Stimulated activated CD4-positive, alpha-beta T cell treated with anti-CD3 and anti-CD28 coated beads, Interleukin-1b, Interleukin-23, amount 100 ng/mL, for 1 hour (primary cell): ENCODE measurements at places on chromosomes 5 and 9.

GRCh38 chr9:24708814-24709213, 163.1 kb upstream of the IZUMO3 start:
- DNase-seq, result no peak

- DNase-seq, result no peak
Observed at GRCh38 chr5:23446424-23446823, 61.0 kb upstream of the PRDM9 start.

DNA sequence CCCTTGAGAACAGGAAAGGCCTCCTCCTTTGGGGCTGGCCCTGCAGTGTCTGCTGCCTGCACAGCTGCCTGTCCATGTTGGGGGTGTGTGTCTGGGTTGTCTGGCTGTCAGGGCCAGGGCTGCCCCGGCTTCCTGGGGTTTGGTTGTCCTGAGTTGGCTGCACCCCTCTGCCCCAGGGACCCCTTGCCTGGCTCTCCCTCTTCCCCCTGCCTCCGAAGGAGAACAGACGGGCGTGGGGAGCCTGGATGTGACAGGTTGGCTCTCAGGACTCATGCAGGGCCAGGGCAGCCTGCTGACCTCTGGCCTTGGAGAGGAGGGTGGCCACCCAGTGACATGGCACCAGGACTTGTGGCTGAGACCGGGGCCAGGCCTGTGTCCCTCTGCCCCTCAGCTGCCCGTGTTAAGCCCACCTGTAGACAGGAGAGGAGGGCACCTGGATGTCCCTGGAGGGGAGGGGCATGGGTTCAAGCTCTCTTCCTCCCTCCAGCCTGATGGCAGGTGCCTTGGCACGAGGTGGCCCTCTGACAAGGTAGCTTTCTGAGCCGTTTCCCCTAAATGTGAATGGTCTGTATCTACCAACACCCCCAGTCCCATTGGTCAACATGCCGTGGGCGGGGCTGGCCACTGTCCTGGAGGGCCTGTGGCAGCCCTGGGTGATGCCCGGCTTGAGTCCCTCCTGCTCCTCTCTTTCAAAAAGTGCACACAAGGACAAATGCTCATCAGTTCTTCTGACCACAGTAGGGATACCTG, 34.9 kb downstream of the WNK2 start:
- no peak for DNase-seq

GRCh38 chr5:78003919-78004318, 227.8 kb upstream of the TBCA start:
- DNase-seq, result no peak

DNA sequence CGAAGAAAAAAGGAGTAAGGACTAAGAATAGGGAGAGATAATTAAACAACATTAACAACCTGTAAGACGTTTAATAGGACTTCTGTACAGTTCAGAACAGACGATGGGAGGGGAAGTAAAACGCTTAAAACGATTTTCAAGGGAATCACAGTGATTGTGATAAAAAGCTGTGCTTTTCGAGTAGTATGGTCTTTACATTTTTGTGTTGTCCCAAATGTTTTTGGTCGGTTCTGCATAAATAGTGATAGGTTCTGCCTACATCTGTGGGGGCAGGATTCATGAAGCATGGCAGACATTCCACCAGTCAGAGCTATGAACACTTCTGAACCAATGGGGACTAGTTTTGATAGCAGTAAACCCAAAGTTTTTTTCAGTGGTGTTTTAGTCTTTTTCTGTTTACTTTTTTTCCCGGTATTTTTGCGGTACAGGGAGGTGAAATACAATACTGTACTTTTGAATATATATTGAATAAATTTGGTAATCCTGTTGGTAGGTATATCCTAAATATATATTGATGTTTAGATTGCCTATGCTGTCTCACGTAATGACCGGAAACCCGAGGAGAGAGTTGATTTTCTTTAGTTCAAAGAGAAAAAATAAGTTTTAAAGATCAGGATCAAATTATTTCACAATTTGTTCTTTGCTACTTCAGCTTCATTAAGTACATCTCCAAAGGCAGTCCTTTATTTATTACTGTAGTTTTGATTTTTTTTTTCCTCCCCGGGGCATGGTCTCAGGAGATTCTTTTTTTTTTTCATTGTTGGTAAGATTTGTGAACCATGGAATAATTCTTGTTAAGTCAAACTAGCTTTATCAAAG, 1.3 kb downstream of the ERBIN start:
- DNase-seq, result no peak

DNA sequence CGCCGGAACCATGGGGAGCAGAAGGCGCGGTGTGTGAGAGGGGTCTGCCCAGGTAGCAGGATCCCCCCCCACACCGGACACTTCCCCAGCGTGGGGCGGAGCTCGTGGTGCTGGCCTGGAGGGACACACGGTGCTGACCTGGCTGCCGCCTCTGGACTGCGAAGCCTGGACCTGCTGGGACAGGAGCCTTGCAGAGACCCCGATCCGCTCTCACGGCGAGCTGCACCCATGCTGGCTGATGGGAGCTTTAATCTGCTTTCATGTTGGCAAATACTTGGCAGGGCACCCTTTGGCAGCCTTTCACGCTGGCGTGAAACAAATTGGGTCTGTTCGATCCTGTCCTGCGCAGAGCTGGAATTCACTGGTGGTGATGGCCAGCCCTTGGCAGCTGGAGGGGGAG, 7.4 kb downstream of the NKD2 start:
- no peak for DNase-seq

- DNase-seq, result no peak
Observed at GRCh38 chr5:2897276-2897961, 145.9 kb upstream of the IRX2 start.

DNA sequence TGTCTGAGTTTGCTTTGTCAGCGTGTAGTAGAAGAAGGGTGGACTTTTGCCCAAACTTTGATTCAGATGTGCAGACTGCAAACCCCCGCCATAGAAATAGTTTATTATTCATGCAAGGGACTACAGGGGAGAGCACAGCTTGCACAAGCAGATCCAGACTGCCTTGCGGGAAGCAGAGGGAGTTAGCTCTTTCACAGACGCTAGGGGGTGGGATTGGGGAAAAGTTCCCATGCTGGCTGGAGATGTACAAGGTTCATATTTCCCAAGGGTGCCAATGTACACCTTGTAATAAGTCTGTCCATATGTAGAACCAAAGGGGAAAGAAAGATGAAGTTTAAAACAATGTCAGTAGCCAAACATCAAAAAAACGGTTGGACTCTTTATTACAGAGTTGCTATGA, 749.7 kb upstream of the COX7C start:
- no peak for DNase-seq

- DNase-seq, result no peak
Observed at GRCh38 chr9:81595887-81596543, 93.3 kb downstream of the TLE1 start.

DNA sequence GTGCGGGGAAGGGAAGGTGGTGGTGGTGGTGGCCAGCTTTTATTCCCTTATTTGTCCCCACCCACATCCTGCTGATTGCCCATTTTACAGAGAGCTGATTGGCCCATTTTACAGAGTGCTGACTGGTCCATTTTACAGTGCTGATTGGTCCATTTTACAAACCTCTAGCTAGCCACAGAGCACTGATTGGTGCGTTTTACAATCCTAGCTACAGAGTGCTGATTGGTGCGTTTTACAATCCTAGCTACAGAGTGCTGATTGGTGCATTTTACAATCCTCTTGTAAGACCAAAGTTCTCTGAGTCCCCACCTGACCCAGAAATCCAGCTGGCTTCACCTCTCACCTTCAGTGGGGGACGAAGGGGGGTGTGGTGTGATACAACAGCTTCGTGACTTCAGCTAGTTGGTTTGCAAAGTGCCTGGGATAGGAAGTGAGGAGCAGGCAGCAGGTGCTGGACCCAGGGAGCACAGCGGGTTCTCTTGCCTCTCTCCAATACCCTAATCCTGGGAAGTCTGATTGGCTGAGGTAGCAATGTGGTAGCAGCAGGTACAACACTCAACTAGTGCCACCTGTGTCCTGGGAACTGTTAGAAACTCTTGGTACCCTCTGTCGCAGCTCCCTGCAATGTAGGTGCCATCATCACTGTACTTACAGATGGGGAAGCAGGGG, 92.1 kb downstream of the BARX1 start:
- no peak for DNase-seq

GRCh38 chr5:173163219-173163618, 18.9 kb downstream of the BNIP1 start:
- no peak for DNase-seq

GRCh38 chr5:34684281-34684979, 28.3 kb downstream of the RAI14 start:
- no peak for DNase-seq

DNA sequence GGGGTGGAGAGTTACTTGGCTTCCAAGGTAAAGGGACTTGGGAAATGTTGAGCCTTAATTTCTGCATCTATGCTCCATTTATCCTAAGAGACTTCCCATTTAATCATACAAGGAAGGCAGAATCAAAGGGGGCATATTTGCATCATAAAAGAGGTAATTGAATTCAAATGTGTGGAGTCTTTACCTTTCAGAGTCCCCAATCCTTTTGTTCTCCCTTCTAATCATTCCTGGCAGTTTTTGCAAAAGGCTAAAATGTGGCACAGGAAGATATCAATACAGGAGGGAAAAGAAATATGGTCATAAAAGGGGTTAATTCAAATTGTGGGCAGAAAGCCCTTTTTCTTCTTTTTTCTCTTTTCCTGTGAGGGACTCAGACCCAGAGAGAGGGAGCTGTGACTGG, 69.5 kb downstream of the SFXN1 start:
- no peak for DNase-seq

- no peak for DNase-seq
Observed at GRCh38 chr9:119088002-119088547, 281.2 kb downstream of the BRINP1 start.

DNA sequence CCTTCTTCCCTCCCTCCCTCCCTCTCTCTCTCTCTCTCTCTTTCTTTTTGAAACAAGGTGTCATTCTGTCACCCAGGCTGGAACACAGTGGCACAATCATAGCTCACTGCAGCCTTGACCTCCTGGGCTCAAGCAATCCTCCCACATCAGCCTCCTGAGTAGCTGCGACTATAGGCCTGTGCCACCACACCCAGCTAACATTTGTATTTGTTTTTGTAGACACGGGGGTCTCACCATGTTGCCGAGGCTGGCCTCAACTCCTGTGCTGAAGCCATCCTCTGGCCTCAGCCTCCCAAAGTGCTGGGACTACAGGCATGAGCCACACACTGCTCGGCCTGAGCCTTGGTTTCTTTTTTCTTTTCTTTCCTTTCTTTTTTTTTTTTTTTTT, 45.8 kb downstream of the PLPP7 start:
- DNase-seq, result no peak

DNA sequence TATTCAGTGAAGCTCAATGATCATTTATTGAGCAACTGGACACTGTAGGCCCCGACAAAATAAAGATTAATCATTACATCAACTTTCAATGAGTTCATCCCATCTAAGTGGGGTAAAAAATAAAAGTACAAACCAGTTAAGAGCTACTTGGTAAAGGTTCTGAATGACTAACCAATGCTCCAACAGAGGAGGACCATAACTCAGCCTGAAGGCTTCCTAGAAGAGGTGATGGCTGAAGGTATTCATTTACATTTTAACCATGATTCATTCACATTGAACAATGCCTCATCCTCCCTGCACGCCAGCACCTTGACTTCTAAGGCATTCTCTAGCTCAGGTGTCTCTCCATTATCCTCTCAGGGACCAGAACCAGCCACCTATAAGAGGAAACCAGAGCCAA, 201.4 kb downstream of the ZNF462 start:
- no peak for DNase-seq

- no peak for DNase-seq
Observed at GRCh38 chr5:149382517-149383220, 3.6 kb upstream of the IL17B start.

DNA sequence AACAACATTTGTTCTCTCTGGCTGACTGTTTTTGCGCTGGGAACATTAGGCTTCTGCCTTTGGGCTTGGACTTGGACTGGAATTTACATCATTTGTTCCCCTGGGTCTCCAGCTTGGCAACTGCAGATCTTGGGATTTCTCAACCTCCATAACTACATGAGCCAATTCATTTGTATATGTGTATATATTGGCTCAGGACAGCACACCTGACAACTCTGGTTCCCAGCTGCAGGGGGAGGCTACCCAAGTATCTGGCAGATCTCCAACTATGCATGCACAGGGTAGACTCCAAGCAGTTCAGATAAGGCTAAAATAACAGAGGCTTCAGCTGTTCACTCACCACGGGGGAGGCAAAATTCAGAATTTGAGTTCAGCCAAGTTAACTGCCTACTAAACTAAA, 31.6 kb upstream of the F2RL1 start:
- DNase-seq, result no peak

GRCh38 chr9:17635115-17635890, 56.4 kb downstream of the SH3GL2 start:
- no peak for DNase-seq

GRCh38 chr5:159518371-159518770, 188.1 kb upstream of the IL12B start:
- DNase-seq, result no peak

- DNase-seq, result no peak
Observed at GRCh38 chr5:146254223-146254622, 50.8 kb downstream of the RBM27 start.

DNA sequence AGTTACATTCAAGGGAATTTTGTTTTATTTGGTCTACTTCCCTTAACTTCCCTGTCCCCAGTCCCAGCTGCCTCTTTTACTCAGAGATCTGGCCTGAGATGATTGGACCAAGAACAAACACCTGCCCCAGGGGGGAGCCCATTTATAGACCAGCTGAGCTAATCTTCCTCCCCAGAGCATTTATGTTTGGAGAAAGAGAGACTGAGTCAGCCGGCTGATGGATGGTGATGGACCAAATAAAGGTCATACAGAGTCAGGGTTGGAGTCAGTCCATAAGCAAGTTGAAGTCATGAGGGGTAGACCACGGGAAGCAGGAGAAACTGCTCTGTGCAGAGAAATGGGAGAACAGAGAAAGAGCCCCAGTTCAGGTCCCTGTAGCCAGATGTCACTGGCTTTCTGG, 77.7 kb downstream of the TMEM174 start:
- DNase-seq, result no peak

DNA sequence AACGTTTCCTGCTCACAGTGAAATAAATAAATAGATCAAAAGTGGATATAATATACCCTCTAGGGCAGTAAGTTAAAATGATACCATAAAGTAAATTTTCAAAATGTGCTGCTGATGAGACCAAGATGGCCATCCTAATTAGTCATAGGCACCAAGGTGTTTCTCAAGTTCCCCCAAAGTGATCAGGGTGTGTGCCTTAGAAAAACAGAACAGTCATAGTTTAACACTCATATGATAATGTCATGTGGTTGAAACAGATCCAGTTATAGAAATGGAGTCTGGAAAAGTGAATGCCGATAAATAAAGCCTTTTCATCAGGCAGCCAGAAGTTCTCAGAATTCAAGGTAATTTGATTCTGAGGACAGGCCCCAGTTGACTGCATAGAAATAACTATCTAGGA, 161.5 kb upstream of the CDKN2B start:
- DNase-seq, result no peak
